T-cell (primary cell): ENCODE measurements at places on chromosomes 3 and 15. TPM values are rescaled to one million over a fixed set of nuclear protein-coding genes. Genes with fewer than 3 reads are reported as not detected.

DNA sequence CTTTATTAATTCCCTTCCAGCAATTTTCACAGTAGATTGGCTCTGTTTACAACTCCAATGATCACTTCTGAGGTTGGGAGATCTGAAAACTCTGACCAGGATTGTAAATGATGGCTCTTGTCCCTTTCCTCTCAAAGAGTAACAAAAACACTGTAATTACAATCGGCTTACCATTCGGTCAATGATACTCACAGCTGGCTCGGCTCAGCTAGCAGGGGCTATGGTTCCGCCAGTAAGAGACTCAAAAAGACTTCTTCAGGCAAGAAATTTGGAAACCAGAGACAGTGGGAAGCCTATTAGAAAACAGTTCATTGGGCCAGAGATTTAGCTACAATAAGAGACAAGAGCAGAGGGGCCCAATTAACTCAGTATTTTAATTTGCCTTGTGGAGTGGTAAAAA is 96.6 kb downstream of the LRRC3B start:
- no peaks in the 10 kb centered on the region for H3K27me3 ChIP-seq
- H3K27ac ChIP-seq: no peak overlapping the region
- no peak overlapping the region for H3K4me3 ChIP-seq
- no peaks in the 10 kb centered on the region for H3K36me3 ChIP-seq
- H3K4me1 ChIP-seq: no peaks in the 10 kb centered on the region

- H3K36me3 ChIP-seq: no peaks in the 10 kb centered on the region
- no peak for DNase-seq
- H3K27me3 ChIP-seq: no peaks in the 10 kb centered on the region
- H3K27ac ChIP-seq: no peak overlapping the region
- H3K4me1 ChIP-seq: no peaks in the 10 kb centered on the region
Measured at GRCh38 chr15:57462381-57462780, 86.1 kb downstream of the CGNL1 start.

GOLGA8R gene
- total RNA-seq: 3.8 TPM

ERICH6 gene
- total RNA-seq: not detected

PAQR9 gene
- not detected for total RNA-seq

- H3K36me3 ChIP-seq: no peaks in the 10 kb centered on the region
- H3K4me1 ChIP-seq: no peaks in the 10 kb centered on the region
- H3K27ac ChIP-seq: no peak overlapping the region
- H3K4me3 ChIP-seq: no peak overlapping the region
- DNase-seq: no peak
Measured at GRCh38 chr15:71581398-71581930, 228.9 kb upstream of the NR2E3 start.

SCAANT1 gene
- not detected for total RNA-seq
